Esophagus squamous epithelium (tissue), 5 donors: ENCODE measurements at places on chromosomes 4 and X. TPM values are rescaled to one million over a fixed set of nuclear protein-coding genes. Genes with fewer than 3 reads are reported as not detected.

DNA sequence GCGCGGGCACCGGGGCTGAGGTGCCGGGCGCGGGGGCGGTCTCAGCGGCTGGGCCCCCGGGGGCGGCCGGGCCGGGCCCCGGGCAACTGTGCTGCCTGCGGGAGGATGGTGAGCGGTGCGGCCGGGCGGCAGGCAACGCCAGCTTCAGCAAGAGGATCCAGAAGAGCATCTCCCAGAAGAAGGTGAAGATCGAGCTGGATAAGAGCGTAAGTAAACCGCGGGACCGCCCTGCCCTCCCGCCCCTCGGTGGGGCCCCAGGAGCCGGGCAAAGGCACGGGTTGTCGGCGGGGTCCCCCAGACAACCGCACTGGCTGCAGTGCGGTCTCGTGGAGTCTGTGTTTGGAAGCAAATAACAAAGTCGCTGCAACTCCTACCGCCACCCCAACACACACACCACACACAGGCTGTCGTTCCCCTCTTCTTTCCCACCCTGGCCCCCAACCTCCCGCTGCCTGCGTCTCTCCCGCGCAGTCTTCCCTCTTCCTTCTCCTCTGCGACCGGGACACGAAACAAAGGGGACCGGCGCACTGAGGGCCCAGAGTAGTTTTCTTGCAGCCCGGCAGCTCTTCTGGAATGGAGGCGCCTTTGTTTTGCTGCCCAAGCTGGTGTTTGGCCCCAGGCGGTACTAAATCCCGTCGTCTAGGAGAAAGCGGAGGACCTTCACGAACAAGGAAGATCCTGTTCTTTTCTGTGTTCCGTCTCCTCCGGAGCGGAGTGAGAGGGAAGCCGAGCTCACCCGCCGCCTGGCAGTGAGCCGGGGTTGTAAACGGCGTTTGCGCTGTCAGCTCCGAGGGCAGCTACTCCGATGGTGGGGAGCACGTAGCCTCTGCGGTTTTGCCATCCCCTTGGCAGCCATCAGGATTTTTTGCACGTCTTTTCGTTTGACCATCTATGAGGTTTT, 788 bp downstream of the SAP30 start:
- no peak for DNase-seq

- DNase-seq = no peak
Measured at GRCh38 chrX:56728752-56729151, 291 bp upstream of the NBDY start.

DNA sequence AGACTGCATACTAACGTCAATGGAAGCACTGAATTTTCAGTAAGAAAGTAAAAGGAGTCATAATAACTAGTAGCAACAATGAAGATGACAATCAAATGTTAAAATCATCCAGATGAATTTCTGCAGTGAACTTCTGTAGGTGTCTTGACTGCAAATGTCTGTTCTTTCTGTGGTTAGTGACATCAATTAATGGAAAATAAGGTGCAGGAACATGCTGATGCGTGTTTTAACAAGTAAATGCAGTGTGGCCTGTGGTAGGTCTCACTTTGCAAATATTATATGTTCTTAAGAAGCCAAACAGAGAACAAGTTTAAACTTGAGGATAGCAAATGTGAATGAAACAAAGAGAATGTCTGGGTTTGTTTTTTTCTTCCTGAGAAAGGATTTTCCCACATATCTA, 2.6 kb upstream of the DTHD1 start:
- DNase-seq = no peak

GRCh38 chr4:112702892-112703291, 65.9 kb downstream of the LARP7 start:
- no peak for DNase-seq

DNA sequence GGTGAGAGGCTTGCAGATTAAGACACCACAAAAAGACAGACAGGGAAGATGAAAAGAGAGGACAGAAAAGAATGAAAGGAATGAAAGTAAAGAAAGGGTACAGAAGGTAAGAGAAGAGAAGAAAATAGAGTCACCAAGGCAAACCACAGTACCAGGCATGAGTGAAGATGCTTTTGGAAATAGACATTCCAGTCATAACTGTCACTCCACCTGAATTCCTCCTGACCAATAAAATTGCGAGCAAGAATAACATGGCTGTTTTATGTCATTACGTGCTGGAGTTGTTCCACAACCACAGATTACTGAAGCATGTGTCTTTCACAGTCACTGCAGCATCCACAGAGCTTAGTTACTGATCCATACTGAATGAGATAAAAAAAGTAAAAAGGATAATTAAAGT, 864.9 kb upstream of the SLIT2 start:
- no peak for DNase-seq

CLDN22 gene
- not detected for total RNA-seq

- no peak for DNase-seq
Measured at GRCh38 chr4:90745176-90745575, 618.0 kb downstream of the CCSER1 start.

GRCh38 chr4:137623013-137623412, 90.7 kb upstream of the PCDH18 start:
- no peak for DNase-seq

DNA sequence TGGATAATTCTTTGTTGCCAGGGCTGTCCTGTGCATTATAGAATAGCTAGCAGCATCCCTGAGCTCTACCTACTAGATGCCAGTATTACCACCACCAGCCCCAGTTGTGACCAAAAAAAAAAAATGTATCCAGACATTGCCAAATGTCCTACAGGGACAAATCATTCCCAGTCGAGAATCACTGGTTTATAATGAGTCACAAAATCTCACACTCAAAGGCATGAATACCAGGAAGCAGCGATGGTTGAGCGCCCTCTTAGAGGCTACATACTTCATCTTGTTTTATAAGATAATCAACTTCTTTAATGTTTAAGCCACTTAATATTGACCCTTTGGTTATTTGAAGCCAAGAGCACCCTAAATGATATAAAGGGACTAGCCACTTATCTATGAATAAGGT, 297.3 kb downstream of the DHX15 start:
- DNase-seq = no peak

KLF8 gene
- total RNA-seq = 38.1 TPM
